ENCODE measurements at places on chromosomes 6 and 20.
A peak's percentile ranks its signal among the peaks of the same experiment; 100 is the strongest.

DNA sequence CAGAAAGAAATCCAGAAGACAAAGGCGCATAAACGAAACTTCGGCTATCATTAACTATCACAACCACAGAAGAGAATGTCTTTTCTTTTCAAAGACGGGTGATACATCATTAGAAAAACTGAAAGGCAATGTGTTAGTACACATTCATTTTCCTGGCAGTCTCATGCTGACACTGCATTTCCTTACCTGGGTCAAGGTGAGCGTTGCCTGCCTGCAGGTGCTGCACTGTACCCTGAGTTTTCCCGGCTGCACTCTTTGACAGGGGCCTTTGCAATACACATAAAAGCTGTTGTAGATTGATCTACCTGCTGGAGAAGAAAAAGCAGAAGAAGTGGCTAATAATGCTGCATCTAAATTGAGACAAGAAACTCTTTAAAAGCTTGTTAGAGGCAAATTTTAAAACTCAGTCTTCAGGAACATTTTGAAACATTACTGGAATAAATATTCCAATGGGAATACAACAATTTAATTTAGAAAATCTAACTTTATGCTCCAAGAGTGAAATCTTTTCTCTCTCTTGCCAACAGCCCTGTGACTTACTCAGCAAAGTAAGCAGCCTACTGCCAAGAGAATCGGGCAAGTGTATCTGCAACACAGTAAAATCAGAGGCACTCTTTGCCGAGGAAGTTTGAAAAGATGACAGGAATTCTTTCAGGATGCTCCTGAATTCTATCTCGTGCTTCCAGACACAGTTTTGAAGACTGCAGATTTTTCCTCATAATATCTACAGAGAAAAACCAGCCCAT is 526.4 kb downstream of the PRKN start:
- DNase-seq = no peak

DNA sequence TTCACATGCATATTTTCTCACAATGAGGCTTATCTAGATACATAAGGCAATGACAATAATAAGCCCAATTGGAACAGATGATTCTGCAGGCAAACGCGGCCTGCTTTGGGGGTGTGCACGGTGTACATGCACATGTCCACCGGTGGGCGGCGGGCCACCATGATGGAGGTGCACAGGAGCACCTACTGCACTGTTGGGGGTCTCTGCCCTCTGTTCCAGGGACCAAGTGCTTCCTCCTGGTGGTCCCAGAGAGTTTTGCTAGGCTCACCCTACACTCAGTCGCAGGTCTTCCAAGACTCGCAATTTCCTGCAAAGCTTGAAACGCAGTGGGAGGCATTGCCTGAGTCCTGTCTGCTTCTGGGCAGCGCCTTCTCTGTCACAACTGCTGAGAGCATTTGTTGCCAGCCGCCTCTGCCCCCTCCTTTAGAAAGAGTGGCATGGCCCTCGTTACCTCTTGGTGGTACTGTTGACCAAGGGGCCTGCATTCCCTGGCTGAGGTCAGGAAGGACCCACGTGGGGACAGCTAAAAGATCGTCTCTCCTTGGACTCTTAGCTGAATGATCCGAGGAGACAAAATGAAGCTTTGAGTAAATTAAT is 135.3 kb downstream of the ERMARD start:
- DNase-seq = no peak

DNA sequence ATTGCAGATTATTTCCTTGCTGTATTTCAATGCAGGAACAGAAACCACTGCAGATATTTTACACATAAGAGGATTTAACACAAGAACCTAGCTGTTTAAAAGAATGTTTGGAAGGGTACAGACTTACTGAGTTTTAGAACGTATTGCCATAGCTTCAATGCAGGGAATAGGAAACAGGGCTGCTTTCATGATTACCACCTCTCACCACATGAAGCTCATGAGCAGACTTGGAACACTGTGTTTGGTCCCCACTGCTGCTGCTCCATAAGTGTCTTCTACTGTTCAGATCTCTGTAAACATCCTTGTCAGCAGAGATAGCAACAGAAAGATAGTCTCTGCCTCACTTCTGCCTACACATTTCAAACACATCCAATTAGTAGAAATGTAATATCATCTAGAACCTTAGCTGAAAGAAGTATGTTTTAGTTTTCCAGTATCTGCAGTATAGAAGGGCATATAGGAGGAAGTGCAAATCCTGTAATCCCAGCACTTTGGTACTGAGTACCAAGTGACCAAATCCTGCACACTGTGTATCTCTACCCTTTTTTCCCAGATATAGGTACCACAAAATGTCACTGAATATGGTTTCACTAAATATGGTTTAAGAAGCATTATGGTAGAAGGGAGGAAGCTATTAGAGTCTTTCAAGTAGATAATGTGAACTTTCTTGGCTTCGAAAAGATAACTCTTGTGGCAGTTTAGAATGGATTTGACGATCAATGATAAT is 51.9 kb downstream of the STXBP5 start:
- no peak for DNase-seq

DNA sequence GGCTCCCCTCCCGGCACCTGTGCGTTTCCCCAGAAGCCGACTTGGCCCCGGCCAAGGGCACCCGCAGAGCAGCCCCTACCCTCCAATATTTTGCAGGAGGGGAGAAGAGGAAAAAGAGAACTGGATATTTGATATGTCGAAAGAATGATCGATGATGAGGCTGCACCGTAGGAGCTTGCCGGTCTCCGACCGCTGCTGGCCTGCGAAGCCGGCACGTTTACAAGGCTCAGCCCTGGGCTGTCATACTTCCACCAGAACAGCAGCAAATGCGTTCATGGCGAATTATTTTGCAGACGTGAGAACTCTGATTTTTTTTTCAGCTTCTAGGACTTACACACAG is 296.7 kb downstream of the TFAP2C start:
- no peak for DNase-seq

GRCh38 chr6:158817728-158818580 is 1.2 kb downstream of the EZR start:
- DNase-seq = peak; percentile 80

DNA sequence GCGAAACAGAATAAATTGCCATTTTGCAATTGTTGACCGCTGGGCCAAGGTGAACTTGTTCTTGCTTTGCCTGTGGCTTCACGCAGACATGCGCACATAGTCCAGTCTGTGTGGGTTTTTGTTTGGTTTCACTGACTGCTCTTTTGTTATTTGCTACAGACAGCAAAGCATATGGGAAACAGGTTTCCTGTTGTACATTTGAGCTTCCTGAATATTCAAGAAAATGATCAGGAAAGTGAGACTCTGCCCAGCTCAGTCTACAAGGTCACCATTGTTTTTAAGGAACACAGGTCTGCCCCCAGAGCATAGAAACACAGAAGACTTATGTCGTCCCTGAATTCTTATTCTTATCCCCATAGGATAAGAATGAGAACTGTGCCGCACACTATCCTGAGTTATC is 55.6 kb downstream of the SASH1 start:
- no peak for DNase-seq

DNA sequence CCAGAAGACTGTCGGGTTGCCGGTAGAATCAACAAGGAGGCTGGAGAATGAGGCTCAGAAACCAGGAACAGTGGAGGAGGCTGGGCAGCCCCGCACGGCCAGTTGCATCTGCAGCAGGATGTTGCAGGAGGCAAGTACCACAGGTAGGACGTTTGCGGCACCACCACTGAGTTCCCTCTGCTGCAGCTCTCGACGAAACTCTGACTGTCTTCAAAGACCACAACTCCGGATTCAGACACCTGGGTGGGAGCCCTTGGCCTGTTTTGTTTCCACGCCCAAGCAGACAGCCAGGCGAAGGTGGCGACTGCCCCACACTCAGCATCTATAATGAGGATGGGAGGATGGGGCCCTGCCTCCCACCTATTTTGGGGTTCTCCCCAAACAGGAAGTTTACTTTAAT is 218.2 kb downstream of the ZDHHC14 start:
- no peak for DNase-seq

DNA sequence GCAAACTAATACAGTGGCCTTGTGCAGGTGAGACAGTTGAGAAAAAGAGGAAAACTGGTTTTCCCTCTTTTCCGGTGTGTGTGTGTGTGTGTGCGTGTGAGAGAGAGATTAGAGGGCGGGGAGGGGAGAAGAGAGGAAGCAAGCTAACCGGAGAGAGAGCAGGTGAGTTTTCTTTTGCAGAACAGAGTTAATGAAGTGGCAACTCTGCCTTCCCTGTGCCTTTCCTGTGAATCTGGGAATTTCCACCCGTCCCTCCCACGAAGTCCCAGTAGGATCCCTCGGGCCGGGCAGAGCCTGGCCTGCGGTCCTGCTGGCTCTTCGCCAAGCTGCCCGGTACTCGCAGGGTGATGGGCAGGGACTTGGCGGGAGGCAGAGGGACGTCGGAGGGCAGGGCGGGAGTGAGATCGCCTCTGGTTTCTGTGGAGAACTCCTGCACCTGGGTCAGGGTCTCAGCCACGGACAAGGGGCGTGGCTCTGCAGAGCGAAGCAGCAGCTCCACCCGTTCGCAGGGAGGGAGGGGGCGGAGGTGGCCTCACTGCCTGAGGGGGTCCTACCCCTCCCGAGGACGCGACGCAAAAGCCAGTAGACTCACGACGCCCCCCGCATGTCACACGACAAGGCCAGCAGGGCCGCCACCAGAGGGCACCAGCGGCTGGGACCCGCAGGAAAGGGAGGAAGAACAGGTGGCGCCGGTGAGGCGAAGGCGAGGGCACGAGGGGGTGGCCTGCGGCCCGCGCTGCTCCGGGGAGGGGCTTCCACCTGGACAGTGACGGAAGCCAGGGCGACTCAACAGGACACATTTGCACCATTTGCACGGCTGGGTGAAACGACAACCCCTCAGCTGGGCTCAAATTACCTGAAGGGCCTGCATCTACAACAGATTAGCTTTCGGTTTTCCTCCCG is 51.2 kb upstream of the RNF182 start:
- peak; percentile 26 for DNase-seq

GRCh38 chr6:51349857-51350256 is 531.2 kb downstream of the TFAP2B start:
- DNase-seq = no peak

DNA sequence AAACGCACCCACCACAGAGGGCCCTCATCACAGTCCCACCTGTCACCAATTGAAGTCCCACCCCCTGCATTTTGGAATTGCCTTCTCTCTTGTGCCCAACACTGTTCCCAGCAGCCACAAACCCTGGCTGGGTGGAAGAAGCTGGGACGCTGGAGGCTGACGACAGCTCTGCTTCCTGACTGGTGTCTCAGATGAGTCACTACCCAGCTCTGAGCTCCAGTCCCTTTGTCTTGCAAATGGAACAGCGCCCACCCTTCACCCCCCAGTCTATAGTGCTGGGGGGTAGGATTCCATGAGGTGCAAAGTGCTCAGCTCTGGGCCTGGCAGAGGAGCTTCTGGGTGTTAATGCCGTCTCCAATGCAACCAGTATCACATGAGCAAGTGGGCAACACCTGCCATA is 85.3 kb downstream of the DLGAP4 start:
- peak; percentile 4 for DNase-seq

Data from fibroblast of skin of right biceps (primary cell).